ENCODE measurements at places on chromosomes 12 and 14.

DNA sequence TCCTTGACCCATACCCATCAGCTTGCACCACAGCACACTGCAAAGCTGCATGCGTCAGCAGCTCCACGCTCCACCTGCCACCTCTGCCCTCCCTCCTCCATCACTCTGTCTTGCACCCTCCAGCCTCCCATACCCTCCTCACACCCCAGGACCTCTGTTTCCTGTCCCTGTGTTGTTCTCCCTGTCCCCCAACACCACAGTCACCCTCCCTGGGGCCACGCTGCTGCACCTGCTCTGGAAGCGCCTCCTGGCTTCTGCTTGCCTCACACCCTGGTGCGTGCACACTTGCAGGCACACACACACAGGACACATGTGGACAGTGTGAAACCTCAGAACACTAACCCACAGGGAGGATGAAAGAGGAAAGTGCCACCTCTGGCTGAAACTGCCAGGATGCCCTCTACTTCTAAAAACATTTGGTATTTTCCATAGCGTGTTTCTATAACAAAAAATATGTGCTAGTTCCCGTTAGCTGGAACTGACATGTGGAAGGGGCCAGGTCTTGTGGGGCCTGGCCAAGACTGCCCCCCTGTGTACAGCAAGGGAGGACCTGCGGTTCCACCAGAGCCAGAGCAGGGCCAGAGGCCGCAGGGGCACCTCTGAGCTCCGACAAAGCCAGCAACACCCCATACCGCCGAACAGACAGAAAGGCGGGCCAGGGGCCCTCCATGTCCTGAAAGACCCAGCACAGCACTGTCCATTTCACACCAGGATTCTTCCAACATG is 10.0 kb downstream of the BRF1 start:
- DNase-seq: no peak

GRCh38 chr12:19093218-19093617 is 36.3 kb upstream of the PLEKHA5 start:
- DNase-seq: no peak

GRCh38 chr12:89980236-89980635 is 271.6 kb upstream of the ATP2B1 start:
- no peak for DNase-seq

DNA sequence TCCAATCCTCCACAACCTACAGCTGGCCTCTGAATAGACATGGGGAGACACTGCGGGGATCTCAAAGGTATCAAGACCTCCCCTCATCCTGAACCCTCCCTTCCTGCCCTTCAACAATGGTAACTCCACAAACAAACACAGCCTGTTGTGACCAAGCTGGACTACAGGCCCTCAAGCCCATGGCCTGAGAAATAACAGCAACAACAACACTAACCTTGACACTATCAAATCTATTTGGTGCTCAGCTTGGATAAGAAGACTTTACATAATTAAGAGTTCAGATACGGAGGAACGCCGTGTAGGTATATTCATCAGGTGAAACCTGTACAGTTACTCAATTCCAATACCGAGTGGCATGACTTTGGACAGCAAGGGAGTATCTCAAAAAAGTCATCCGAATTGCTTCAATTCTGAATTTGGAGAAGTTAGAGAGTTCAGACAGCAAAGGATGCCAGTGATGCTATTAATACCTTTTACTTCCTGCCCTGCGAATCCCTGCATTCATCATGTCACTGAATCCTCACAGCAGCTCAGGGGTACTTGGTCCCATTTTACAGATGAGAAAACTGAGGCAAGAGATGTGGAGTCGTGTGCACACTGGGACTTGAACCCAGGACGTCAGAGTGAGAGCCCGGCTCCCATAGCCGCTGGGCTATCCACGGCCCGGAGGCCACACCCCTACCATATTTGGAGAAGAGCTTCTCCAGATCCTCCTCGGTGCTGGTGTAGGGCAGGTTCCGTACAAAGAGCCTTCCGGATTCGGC is 17.8 kb downstream of the RBM19 start:
- no peak for DNase-seq

DNA sequence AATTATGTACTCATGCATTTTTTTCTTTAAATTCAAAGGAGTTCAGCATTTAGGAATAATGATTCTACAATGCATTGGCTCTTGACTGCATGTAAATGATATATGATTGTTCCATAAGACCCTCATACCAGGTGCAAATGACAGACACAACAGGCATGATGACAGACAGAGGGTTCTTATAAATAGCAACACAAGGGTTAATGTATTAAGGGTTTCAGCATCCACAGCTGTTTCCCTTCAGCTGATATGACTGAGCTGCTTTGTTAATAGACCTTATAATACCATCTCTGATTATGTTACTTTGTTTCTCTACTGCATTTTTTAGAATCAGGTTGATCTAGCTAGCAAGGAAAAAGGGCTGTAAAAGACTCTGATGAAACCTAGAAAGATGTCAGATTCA is 90.8 kb upstream of the TMTC2 start:
- no peak for DNase-seq

- no peak for DNase-seq
These were observed 23.7 kb downstream of the HEBP1 start for GRCh38 chr12:12976366-12976765.

DNA sequence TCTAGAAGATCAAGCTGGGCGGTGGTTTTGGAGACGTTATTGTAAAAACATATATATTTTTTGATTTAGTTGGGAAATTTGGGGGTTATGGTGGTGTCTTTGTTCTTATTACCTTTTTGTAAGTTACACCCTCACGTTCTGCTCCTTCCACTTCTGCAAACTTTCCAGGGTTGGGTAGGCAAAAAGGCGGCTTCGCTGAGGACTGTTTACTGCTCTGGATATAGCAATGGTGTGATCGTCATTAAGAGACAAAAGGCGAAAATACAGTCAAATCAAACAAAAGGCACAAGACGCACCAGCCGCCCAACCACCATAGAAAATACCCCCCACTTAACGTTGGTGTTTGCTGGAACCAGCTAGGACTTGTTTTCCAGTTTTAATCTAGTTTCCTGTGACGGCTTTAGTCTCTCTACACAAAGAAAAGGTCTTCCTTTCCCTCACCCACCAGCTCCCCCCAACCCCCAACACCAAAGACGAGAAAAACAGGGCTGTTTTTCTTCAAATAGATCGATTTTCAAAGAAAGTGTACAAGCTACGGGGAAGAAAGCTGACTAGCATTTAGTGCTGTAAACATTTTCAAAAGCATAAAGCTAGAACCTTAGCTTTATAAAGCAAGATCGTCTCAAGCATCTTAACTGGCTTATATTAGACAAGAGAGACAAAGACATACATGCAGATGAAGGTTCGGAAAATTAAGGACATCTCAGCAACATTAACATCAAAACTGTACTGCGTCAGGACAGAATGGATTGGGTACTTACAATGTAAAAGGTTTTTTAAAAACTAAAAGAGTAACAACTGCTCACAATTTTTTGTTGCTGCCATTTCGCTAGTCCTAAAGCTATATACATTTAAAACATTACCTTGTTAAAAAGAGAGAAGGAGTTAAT is 2.0 kb upstream of the SETD1B start:
- no peak for DNase-seq

GRCh38 chr14:87566991-87567390 is 426.0 kb downstream of the GALC start:
- no peak for DNase-seq

- no peak for DNase-seq
These were observed 114.9 kb downstream of the SAMD4A start for GRCh38 chr14:54681811-54682261.

DNA sequence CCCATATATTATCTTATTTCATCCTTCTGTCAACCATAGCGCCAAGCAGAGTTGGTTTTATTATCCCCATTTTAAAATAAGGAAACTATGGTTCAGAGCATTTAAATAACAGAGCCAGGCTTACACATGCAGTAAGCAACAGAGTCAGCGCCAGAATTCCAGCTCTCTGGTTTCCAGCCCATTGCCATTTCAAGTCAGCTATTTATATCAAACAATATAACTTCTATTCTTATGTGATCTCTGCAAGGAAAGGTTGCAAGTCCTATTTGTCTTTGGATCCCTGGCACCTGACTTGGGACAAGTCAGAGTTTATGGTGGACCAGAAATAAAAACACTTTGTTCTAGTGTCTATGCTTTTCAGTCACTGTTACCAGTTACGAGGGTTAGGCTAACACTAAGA is 174.1 kb upstream of the EEA1 start:
- no peak for DNase-seq

- no peak for DNase-seq
These were observed 93.6 kb upstream of the CCDC91 start for GRCh38 chr12:28096649-28097048.

DNA sequence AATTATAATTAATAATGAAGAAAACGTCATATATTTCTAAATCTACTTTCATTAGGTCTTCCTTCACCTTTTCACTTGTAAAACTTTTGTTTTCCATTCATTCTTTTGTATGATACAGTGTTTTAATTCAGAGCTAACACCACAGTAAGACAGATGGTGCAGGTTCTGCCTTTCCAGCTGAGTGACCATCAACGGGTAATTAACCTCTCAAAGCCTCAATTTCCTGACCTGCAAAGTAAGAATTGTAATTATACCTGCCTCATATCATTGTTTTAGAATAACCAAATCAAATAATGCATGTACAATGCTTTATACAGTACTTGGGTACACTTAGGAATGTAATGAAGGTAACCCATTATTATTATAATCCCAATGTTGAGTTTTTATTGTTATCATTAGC is 157.6 kb downstream of the FOXA1 start:
- no peak for DNase-seq

GRCh38 chr14:104578321-104578720 is 1.2 kb upstream of the C14orf180 start:
- DNase-seq: no peak

- DNase-seq: no peak
These were observed 68.8 kb downstream of the EXOC5 start for GRCh38 chr14:57199921-57200320.

GRCh38 chr14:69005432-69006148 is 26.5 kb upstream of the ACTN1 start:
- DNase-seq: no peak

DNA sequence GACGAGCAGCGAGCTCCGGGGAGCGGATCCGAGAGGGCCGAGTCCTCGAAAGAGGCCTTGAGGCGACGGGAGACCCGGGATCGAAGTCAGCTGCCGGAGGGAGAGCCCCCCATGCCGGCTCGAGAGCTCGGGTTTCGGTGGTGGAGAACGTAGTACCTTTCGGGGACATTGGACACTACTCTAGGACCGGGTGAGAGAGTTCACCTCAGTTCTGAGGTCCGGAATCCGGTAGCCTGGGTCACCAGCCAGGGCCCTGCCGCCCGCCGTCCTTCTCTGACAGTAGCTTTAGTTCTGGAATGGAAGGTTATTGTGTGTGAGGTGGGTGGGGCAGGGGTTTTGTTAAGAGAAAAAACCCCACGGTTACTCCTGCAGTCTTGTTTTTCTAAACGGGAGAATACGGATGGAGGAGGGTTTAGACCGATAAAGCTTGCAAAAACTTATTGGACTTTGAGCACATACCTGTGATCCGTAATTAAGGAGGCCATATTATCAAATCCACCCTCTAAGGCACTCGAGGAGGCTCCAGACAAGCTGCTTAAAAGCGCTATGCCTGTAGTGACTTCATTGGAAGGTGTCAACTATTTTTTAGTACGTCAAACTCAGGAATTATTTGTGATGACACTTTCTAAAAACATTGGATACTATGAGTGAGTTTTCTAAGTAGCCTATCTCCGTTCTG is 765 bp downstream of the SCYL2 start:
- DNase-seq: no peak

- no peak for DNase-seq
These were observed 673.9 kb downstream of the FLRT2 start for GRCh38 chr14:86203843-86204242.

- DNase-seq: no peak
These were observed 136.5 kb downstream of the SPTSSA start for GRCh38 chr14:34325493-34325892.

GRCh38 chr12:27006797-27007467 is 7.3 kb downstream of the TM7SF3 start:
- DNase-seq: no peak

- no peak for DNase-seq
These were observed 42.7 kb upstream of the DCN start for GRCh38 chr12:91225316-91225715.

DNA sequence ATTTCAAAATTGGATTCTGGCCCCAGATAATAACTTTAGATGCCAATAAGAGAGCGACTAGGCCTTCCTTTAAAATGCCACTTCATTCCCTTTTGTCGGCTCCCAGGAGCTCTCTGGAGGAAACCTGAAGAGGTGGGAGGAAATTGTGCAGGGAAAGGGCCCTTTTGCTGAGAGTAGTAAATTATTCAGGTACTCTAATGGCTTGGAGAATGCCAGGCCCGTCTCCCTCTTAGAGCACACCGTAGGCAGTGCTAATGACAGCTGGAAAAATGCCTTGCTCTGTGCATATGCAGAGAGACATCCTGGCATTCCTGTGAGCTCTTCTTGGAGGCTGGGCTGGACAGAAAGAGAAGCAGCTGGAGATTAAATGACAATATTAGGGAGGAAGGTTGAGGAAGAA is 115.0 kb upstream of the RPH3A start:
- no peak for DNase-seq

- DNase-seq: no peak
These were observed 47.9 kb upstream of the DBX2 start for GRCh38 chr12:45098766-45099165.

- DNase-seq: no peak
These were observed 8.3 kb upstream of the AEBP2 start for GRCh38 chr12:19430988-19431387.

GRCh38 chr12:46609273-46609623 is 216.5 kb downstream of the SLC38A4 start:
- no peak for DNase-seq

DNA sequence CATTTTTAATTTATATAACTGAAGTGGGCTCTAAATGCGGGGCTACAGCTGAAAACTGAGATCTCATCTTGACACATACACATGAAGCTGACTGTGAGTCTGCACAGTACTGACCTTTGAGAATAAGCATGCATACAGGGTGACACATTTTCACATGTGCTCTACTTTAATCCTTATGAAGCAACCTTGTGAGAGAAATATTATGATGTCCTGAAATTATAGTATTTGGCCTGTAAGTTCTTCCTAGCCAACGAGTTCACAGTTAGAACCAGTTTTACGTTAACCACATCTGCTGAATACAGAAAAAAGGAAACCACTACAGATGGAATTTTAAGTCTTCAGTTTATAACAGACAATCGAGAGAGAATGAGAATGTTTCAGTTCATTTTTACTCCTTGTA is 70.3 kb downstream of the SPPL3 start:
- DNase-seq: no peak

GRCh38 chr14:103392572-103392971 is 7.4 kb downstream of the MARK3 start:
- no peak for DNase-seq

Measured in SIG-M5 (cell line).